ENCODE measurements at places on chromosomes 12 and 14.
A peak's percentile ranks its signal among the peaks of the same experiment; 100 is the strongest.

DNA sequence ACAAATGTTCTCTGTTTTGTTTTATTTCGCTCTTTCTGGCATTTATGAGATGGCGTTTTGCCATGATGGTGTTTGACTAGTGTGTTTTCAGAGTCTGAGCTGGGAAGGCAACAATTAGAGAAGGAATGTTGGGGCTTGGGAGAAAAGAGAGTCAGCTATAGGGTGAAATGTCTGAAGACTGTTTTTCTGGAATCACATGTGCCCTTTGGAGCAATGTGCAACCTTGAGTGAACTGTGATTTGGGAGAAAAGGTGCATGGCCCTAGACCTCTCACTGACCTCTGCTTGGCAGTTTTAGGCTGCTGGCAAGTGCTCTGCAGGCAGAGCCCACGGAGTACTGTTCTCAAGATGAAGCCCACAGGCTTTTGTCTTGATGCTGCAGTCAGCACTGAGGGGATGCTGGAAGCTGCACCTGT lies 379.9 kb upstream of the PDE3A start:
- peak; percentile 13 for DNase-seq

- DNase-seq, result no peak
Measured at GRCh38 chr12:70824511-70824910, 96.0 kb downstream of the PTPRR start.

GRCh38 chr14:31505411-31505810 lies 17.6 kb upstream of the GPR33 start:
- peak; percentile 19 for DNase-seq

- DNase-seq, result no peak
Measured at GRCh38 chr14:100589071-100589759, 2.0 kb upstream of the BEGAIN start.

- DNase-seq, result no peak
Measured at GRCh38 chr14:80768646-80769045, 172.9 kb downstream of the CEP128 start.

- no peak for DNase-seq
Measured at GRCh38 chr14:28381656-28382055, 384.9 kb upstream of the FOXG1 start.

- no peak for DNase-seq
Measured at GRCh38 chr12:116202940-116203339, 74.6 kb downstream of the MED13L start.

- no peak for DNase-seq
Measured at GRCh38 chr14:30754778-30755177, 119.6 kb upstream of the COCH start.

DNA sequence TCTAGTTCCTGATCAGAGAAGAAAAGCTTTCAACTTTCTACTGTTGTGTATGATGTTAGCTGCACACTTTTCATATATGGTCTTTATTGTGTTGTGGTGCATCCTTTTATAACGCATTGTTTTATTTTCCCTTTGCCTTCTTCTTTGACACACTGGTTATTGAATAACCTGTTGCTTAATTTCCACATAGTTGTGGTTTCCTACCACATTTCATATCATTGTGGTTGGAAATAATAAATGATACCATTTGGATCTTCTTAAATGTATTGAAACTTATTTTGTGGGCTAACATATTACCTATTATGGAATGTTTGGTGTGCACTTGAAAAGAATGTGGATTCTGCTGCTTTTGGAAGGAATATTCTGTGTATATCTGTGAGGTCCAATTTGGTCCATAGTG lies 64.9 kb downstream of the GPHN start:
- peak; percentile 27 for DNase-seq
